ENCODE measurements at places on chromosomes 16 and 17.

- DNase-seq, result no peak
Observed at GRCh38 chr17:78785663-78786057, 3.6 kb upstream of the CYTH1 start.

DNA sequence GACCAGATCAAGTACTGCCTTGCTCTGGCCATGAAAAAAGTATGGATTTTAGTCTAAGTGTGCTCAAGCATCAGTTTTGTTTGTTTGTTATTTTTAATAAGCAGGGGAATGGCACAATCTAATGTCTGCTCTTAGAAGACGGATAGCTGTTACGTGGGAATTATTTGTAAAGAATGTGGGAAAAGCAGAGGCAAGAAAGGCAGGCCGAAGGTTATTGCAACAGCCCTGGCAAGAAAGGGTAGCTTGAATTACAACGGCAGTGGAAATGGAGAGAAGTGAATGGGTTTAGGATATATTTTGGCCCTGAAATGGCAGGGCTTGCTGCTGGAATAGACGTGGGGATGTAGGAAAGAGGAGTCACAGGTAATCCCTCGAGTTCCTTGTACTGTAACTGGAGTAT lies 987 bp upstream of the HASPIN start:
- no peak for DNase-seq

DNA sequence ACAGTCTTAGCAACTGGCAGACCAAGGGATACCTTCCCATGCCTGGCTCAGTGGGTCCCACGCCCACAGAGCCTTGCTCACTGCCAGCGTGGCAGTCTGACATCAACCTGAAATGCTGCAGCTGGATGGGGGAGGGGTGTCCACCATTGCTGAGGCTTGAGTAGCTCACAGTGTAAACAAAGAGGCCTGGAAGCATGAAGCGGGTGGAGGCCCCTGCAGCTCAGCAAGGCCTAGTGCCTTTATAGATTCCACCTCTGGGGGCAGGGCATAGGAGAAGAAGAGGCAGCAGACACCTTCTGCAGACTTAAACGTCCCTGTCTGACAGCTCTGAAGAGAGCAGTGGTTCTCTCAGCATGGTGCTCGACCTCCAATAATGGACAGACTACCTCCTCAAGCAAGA lies 263.2 kb downstream of the KIF2B start:
- no peak for DNase-seq

DNA sequence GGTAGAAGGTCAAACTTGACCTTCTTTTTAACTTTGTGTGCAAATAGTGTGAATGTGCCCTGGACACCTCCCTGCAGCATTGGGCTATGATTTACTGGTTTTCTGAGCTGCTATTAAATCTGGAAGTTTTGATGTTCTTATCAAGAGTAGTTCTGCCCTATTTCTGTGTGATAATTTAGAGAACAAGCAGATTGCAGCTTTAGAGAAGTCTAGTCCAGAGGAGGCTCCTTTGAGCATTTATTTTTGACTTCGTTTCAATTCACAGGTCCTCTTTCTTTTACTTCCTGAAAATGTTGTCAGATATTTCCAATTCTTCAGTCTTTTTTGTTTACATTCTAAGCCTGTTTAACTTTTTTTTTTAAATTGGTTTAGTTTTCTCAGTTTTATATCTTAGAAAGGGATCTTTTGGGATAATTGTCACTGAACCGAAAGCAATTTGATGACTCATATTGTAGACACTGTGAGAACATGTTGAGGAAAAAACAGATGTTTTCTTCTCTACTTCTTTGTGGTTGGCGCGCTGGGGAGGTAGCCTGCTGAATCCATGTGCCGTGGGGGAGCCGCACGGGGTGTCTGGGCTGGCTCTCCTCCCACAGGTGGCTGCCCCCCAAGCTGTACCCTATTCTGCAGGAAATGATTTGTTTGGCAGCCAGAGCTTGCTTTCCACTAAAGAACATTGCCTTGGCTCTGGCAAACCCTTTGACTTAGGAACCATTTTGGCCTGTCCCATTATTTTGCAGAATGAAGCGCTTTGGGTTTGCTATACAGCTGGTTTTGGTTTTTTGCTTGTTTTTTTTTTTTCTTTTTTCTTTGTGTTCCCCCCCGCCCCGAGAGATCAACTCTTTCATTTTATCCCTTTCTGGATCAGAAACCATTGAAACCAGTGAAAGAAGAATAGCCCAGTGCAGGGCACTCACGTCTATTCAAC lies 53.4 kb downstream of the MFSD11 start:
- no peak for DNase-seq

DNA sequence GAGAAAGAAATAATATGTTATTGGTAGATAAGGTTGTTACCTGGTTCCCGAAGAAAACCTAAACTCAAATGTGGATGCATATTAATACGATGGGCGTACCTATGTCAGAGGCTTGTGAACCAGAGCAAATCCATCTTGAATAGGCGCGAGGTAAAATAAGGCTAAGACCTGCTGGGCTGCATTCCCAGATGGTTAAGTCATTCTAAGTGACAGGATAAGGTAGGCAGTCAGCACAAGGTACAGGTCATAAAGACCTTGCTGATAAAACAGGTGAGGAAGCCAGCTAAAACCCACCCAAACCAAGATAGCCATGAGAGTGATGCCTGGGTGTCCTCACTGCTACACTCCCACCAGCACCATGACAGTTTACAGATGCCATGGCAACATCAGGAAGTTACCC lies 1400.1 kb downstream of the CDH8 start:
- no peak for DNase-seq

DNA sequence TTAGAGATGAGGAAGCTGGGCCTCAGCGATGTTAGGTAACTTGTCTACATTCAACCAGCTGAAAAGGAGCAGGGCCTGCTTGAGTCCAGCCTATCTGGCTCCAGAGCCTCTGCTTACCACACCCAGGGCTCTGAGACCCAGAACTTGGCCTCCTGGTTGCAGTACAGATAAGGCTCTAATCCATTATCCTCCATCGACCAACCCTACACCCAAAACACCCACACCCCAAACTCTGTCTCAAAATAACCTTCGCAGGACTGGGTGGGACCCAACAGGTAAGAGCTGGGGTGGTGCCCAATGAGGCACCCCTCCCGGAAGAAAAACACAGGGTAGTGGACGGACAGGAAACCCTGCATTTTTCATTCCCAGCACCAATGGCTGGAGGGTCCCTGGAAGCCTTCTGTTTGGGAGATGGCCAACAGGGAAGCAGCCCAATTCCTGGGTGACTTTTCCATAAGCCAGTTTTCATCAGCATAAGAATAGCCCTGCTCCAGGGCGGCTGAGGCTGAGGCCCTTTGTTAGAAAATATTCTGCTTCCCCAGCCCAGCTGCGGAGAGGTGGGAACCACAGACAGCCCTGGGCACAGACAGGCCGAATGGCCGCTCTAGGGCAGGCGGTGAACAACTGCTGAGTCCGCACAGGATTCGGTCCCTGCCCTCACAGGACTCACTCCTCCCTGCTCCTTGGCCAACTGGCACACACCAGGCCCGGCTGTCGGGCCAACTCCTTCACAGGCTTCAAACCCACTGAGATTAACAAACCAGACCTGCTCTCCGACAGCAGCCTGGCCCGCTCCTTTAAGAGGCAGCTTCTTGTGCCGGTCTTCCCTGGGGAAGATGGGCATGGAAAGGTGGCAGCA lies 9.8 kb downstream of the SMIM5 start:
- no peak for DNase-seq

DNA sequence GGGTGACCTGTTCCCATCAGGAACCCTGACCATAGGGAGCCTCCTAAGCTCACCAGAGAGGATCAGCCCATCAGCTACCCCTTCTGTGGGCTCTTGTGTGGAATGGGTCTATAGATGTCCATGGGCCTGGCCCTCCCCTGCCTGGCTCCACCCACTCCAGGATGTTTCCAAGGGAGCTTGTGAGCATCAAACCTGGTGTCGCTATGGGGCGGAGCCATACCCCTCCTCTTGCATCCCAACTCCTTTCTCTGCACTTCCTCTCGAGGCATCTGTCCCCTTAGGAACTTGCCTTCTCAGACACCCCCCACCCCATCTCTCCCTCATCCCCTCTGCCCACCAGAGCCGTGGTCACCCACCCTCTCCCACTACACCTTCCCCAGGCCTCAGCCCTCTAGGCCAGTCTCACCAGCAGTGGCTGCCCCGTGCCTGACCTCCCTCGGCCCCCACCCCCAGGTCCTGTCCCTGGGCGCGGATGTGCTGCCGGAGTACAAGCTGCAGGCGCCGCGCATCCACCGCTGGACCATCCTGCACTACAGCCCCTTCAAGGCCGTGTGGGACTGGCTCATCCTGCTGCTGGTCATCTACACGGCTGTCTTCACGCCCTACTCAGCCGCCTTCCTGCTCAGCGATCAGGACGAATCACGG lies 10.4 kb downstream of the KCNH6 start:
- DNase-seq, result no peak

GRCh38 chr17:46121841-46122485 lies 71.3 kb downstream of the KANSL1 start:
- no peak for DNase-seq

- no peak for DNase-seq
Observed at GRCh38 chr16:30736995-30737793, 11.0 kb upstream of the PHKG2 start.

DNA sequence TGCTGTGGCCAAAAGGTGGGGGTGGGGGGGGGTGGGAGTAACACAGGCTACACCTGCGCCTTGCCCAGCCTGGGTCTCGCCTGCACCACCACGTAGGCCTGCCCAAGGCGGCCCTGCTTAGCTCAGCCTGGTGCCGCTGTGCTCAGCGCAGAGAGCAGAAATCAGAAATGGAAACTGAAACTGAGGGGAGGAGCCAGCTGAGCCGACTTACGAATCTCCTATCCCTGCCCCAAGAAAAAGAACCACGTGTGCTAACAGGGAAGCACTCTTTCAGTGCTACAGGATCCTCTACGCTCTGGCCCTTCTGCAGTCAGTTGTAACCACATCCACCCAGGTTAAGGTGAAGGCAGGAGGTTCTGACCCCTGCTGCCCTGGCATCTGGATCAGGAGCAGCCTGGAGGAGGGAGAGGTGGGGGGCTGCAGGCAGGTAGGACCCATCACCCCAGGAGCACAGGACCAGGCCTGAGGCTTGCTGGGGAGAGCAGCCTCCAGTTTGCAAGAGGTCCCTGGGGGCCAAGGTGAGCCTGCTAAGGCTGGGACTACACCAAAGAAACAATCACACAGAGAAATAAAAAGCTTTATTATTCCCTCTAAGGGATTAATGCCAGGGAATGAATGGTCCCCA lies at the start of gene DHX58:
Gene DHX58 (minus strand): TSS at position 163 of the 625 bp plus-strand sequence. CDS start 822 bp downstream, outside the sequence.
- peak; percentile 86 for DNase-seq

GRCh38 chr17:42026857-42027589 lies 7.1 kb downstream of the NKIRAS2 start:
- DNase-seq, result no peak

GRCh38 chr16:15976929-15977637 lies 27.7 kb downstream of the ABCC1 start:
- no peak for DNase-seq

DNA sequence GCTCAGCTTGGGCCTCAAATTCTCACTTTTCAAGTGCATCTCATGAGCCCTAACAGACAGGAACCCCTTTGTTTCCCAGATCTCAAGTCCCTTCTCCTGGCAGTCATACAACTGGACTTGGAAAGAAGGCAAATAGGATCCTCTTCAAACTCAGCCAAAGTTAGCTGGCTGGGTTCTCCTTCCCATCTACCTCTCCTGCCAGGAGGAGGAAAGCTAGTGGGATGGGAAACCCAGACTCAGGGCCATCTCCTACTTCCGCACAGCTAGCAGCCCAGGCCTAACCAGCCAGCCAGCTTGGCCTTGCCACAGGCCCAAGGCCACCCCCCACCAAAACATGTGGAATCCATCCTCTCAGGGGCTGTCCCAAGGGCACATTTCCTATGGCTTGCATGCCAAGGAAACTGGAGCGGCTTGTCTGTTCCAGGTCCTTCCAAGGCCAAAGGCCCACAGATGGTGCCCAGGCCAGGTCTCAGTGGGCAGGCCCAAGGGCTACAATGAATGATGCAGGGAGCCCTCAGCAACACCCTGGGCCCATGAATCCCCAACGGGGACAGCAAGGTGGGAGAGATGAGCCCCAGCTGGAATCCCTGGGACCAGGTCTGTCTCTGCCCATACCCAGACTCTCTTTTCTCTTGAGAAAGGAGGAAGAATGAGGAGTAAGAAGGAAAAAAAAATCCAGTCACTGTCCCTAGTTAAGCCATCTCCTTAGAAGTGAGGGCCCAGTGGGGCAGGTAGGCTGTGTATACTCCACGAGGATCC lies 1.7 kb downstream of the SMARCD2 start:
- no peak for DNase-seq

DNA sequence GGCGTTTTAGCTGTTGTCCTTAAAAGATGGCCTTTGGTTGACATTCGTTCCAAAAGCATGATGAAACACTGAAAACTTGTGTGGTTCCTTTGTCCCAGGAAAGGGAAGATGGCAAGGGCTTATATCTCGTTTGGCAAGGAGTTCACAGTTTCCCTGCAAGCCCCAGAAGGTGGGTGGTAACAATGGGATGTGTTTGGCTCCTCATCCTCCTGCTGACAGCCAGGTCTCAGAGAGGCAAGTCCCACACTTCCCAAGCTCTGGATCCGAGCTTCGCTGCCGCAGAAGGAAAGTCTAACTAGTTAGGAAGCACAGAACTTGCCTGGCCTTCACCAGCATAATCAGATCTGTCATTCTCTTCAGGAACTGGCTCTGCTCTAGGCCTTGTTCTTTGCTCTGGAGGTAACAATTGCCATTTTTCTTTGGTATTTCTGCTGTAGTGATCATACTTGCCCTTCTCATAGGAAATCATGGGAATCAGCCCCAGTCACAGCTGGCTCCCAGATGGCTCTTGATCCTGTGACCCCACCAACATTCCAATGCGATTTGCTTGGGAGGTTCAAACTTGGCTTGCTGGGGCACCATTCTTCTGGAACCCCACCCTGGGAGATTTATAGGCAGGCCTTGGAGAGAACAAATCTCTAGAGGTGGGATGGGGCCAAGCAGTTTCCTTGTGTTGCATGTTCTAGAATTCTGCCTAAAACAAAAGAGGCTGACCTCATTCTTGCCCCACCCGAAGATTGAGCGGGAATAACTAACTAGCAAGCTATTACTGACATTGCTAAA lies 17.9 kb downstream of the KPNA2 start:
- DNase-seq, result no peak

GRCh38 chr17:45877467-45877866 lies 16.9 kb upstream of the MAPT start:
- DNase-seq, result no peak

DNA sequence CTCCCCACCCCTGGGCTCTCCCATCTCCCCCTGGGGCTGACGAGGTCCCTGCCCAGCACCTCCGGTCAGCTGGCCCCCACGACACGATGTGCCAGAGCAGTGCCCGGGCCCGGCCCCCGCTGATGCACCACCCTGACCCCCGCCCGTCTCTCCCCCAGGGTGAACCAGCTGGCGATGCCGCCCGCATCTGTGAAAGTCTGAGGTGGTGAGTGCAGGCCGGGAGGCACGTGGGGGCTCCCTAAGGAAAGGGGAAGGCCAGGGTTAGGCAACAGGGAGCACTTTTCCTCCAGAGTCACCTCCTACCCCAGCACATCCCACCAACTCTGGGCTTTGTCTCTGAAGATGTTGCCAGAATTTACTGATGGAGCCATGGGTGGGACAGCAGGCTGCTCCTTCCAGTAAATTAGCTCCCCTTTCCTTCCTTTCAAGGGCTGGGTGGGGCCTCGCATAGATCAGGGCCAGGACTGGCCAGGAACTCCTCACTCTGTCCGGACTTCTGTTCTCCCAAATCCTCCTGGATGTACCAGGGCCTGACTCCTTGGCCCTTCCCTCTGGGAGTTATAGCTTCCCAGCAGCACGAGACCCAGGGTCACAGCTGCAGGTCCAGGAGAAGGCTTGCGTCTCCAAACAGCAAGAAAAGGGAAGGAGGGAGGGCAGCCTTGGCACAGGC lies 18.3 kb downstream of the MYBBP1A start:
- DNase-seq, result no peak
